ENCODE measurements at places on chromosomes 4 and X.
A peak's percentile ranks its signal among the peaks of the same experiment; 100 is the strongest.

DNA sequence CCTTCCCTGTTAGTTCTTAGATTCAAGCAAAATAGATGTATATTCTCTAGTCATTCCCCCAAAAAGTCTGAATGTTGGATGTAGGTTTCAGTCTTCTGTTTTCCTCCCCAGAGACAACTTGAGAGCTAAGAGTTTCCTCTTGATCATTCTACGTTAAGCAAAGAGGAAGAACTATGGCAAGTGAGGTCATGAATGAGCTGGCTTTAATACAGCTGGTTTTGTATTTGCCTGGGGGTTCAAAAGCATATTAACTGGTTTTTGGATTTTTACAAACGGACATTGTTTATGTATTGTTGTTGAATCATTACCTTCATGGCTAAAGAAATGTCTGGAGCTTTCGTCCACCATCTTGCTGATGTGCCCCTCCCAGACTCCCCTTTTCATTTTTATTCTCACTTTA lies 916.7 kb upstream of the POU3F4 start:
- DNase-seq = no peak

DNA sequence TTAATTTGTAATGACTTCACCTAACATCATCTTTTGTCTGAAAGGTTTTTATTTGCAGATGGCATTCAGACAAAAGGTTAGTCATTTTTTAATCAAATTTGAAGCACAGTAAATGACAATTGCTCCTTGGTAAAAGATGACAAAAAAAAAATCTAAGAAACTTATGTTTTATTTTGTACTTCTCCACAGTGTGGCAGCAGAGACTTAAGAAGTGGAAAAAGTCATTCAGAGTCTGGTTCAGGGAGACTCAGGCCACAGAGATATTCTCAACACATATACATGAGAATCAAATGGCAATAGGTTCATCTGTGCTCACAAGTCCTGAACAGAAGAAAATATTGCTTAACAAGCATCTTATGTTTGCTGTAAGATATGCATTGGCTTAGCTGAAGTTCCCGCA lies 436.2 kb downstream of the KCNIP4 start:
- DNase-seq = peak; percentile 42

DNA sequence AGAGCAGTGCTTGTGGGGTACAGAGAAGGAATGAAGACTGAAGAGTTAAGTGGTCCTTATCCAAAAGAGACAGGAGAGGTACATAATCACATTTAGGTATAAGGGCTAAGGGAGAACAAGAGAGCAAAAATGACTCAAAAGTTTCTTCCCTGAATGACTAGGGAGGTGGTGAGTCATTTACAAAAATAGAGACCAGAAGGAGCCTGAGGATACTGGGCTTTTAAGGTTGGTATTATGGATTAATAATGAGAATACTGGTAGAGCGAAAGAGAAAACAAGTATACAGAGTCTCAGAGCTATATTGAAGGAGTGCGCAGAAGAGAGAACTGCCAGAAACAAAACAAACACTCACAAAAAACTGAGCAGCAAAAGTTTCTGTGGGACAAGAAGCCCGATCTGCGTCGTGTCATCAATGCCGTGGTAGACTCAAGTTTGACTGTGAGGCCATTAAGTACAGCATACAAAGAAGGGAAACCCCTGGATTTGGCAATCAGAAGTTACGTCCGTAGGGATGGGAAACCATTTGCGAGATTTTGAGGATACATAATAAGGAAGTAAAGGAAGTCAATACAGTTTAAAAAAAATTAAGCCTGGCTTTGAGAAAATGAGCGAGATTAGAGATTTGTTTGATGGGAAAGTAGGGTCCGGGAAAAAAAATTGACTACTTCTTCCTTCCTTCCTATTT lies 129.1 kb upstream of the STIM2 start:
- no peak for DNase-seq

- peak; percentile 81 for DNase-seq
Measured at GRCh38 chr4:54091637-54092404, 8.1 kb upstream of the GSX2 start.

- no peak for DNase-seq
Measured at GRCh38 chr4:146032234-146032860, 93.7 kb upstream of the ZNF827 start.

DNA sequence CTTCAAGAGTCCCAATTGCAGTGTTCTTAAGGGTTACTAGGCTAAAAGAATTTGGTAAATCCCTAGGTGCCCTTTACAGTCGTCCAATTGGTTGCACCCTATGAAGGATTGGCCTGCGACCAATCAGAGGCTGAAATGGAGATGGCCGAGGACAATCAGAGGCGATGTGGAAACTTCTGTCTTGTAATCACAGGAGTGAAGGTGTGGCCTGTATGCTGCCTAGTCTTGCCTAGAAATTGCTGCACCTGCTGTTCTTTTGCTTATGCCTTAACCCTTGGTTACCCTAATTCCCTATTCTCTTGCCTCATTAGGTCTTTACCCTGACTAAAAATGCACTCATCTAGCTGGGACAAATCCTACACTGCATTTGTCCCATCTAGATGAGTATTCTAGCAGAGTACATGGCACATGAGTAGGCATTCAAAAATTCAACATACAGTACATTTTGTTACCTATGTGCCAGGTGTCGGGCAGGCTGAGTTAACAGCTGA lies 1.0 kb upstream of the DCK start:
- DNase-seq = no peak

GRCh38 chr4:98663226-98664006 lies 5.0 kb upstream of the TSPAN5 start:
- peak; percentile 72 for DNase-seq

DNA sequence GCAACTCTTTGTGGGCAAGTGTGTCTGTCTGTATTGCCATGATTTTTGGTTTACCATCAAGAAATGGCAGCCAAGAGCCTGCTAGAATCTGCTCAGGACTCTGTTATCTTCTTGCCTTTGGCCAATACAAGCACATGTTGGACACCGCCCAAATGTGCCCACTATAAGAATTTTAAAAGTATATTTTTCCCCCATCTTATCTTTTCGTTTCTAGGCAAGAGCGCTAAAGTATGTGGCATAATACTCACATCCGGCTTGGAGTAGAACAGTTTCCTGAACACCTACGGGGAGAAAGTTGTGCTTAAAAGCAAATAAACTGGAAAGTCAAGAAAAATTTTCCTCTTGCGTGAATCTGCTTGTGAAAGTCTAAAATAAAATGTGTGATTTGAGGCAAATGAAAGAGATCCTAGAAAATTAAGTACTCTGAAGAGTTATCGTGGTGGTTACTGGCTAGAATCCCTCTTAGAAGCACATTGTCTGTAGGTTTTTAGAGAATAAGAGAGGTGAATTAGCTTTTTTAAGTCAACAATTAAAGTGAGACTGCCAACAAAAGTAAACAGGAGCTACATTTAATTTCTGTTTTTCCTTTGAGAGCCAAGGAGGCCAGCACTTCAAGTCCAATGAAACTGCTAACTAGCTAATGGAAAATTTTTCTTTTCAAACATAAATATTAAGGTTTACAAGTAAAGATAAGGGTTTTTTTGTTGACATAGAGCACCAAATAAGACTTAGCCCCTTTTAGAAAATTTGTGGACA lies 220.2 kb downstream of the SOWAHB start:
- DNase-seq = no peak

- DNase-seq = peak; percentile 86
Measured at GRCh38 chrX:71103110-71103983, 3.2 kb downstream of the CXorf65 start.

All from common myeloid progenitor, CD34-positive (primary cell).